ENCODE measurements at places on chromosomes 2 and 18.

DNA sequence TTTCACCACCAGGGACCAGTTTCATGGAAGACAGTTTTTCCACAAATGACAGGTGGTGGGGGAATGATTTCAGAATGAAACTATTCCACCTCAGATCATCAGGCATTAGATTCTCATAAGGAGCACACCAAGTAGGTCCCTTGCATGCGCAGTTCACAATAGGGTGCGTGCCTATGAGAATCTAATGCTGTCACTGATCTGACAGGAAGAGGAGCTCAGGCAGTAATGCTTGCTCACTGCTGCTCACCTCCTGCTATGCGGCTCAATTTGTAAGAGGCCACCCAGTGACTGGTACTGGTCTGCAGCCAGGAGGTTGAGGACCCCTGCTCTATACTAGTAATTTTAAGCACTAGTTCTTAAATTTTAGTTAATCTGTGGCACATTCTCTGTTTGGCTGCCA, 107.8 kb downstream of the IKZF2 start:
- no peak for DNase-seq

DNA sequence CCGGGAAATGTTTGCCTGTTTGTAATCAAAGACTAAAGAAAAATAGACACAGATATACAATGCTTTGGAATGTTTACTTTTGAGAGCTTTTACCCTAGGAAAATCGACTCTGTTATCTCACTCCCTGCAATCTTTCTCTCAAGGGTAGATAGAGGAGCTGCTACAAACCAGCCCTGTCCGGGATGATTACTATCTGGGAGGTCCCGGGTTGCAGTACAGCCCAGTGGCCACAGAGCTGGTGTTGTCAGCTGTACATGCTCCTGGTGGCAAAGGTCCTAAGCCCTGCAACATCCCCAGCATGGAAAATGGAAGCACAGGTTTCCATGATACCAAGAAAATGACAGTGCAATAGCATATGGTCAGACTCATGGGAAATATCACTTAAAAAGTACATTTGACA, 570.5 kb upstream of the SOX11 start:
- no peak for DNase-seq

DNA sequence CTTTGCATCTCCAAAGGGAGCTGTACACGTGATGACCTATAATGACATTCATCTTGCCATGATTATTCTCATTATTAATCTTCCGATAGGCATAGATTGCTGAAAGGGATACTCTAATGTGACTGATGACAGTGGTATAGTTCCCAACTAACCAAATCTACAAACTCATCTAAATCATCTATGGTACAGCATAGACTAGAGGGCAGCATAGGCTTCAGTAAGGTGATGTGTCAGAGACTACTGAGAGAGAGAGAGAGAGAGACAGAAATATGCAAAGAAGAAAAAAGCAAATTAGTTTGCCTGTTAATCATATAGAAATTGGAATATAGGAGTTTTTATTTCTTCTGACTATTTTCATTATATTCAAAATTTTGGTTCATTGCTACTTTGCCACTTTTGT, 89.3 kb downstream of the CSRNP3 start:
- DNase-seq = no peak

GRCh38 chr2:126657148-126657635, 1.2 kb downstream of the GYPC start:
- DNase-seq = peak; percentile 71

DNA sequence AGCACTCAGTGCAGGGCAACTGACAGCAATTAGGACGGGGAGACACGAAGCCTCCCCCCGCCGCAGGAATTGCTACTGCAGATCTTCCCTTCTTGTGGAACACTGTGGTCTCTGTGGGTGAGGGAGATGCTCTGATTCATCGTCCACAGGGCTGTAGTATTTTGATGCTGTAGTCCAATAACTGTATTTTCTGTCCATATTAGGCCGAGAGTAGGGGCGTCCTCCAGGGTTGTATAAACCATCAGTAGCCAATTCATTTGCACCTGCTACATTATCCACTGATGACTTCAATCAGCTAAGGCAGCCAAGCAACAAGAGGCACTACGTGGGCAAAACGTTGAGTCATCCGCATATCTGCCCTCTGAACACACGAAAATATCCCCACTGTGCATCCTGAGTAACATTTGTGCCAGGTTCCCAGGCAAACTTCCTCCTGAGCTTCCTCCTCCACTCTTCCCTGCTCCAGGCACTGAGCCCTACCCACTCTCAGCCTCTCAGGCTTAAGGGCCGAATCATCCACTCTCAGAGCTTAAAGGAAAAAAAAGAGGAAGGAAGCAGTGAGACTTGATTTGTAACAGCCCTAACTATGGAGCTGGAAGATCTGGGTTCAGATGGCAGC, 62.1 kb downstream of the LBH start:
- no peak for DNase-seq

GRCh38 chr2:156765450-156765849, 329.3 kb downstream of the GPD2 start:
- DNase-seq = no peak

DNA sequence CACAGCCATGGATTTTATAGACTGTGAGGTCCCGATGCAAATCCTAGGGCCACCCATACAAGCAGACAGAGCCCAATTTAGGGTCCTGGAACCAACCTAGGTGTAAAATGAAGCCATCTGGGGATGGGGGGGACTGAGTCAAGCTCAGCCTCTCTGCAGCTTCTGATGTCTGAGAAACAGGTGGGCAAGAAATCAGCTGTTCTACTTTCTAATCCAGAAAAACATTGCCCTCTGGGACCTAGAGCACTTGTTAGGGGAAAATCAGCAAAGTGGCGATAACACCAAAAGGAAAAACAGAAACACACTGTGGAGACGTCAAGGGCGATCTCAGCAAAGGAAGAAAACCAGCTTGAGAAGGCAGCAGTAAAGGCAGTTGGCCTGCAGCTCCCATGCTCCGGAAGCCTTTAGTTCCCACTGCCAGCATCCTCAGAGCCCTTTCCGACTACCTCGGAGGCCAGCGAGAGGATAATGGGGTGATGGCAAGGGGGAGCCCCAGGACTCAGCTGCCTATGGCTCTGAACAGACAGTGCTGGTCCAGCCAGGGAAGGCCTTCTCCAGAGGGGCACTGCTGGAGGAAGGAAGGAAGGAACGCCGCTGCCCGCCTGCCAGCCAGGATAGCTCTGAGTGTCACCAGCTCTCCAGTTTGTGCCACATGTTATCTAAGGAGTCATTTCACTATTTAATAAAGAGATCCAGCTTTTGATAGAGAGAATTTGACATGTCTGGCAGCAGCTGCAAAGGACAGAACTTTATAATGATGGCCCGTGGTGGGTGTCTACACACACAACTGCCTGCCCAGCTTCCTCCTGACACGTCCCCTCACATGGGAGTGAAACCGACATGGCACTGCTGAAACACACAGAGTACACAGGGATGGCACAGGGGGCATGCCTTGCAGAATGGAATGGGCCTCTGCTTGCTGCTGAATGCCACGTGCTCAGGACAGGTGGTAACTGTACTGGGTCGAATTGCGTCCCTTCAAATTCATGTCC, 37.7 kb downstream of the HS1BP3 start:
- DNase-seq = no peak

DNA sequence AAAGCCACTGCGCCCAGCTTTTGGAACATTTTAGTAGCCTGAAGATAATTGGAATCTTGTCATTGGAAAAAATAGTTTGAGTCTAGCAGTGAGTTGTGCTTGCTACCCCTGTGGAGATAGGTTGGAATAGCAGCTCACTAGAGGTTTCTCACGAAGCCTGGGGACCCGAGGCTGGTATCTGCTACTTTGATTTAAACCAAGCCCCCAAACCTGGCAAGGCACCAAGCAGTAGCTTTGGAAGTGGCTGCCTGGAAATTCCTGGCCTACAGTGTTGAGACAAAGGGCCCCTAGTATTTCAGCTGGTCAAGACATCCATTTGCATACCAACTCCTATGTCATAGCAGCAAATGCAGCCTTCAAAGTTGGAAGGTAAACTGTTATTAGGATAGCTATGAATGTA, 42.1 kb downstream of the NOP58 start:
- no peak for DNase-seq

- DNase-seq = no peak
These were observed 1.2 kb downstream of the STON1 start for GRCh38 chr2:48531141-48531648.

DNA sequence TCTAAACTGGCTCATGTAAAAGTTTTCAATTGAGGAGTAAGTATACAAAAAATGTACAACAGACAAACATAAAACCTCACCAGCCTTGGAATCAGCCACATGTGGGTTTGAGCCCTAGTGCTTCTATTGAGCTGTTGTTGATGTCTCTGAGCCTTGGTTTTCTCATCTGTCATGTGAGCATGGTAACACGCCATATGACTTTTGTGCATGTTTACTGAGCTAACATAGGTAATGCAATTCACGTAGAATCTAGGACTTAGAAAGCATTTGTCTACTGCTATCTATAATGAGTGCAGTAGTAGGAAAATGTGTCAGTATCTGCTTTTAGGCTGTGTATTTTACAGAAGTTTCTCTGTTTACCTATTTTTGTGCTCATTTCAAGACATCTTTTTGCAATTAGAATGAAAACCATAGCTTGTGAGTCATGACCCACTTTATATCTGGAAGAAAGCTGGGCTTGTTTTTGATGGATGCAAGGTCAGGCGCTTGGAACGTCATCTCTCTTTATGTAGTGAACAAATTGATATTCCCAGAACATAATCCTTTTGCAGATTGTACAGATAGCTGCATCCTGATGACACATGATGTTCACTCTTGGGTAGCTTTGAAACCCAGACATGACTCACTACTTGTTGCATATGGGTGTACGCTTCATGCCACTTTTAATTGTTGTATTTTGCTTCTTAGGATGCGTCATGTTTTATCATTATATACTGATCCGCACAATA, 94.3 kb downstream of the RNF144A start:
- DNase-seq = no peak

GRCh38 chr18:79961527-79962291, 2.7 kb upstream of the HSBP1L1 start:
- no peak for DNase-seq

DNA sequence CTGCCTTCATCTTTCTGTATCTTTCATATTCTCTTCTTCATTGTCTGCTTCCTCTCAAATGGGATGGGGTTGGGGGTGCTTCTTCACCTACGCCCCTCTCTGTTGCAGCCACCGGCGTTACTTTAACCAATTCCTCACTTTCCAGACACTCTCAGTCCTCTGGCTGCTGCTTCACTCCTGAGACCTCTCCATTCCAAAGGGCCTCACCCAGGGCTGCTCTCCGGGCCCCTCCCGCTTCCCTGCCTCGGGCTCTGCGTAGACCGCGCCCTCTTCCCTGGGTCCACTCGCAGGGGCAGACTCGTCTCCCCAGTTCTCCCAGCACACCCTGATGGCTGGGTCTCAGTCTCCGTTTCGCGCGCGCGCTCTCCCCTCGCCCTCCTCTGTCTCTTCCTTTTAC, 926 bp downstream of the SERPINB8 start:
- no peak for DNase-seq

DNA sequence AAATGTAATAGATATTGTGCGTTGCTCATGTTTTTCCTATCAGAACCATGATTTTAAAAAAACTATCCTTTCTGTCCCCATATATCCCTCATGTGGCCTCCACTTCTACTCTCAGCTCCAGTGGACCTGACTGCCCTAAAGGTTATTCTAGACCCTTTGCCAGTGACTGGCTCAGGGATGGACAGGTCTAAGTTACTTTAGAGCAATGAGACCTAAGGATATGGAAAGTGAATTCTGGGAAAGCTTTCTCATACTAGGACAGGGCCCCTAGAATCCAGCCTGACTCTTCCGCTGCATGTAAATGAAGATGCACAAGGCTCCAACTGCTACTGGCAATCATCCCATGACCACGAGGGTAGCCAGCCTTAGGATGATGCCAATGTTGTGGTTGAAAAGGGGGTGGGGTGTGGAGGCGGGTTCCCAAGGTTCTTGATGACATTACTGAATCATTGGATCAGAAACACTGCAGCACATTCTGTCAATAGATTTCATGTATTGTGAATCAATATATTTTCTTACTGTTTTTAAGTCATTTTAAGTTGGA, 21.3 kb downstream of the C2orf69 start:
- DNase-seq = no peak

GRCh38 chr2:139529080-139529479, 748.9 kb upstream of the NXPH2 start:
- DNase-seq = no peak

Measured in liver (tissue), 10 donors.